T-cell (primary cell): ENCODE measurements at places on chromosomes 6 and 20.

DNA sequence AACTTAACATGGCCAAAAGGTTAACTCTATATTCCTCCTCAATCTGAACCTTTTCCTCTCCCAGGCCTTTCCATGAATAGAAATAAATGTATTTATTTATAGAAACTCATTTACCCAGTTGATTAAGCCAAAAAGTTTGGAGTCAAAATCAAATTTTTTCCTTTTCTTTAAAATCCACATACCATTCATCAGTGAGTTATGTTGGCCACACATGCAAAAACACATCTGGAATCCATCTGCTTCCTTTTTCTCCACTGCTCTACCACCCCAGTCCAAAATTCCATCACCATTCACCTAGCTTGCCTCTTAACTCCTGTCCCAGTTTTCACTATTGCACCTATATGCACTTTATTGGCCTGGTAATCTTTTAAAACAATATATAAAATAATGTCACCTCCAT, 62.4 kb upstream of the TMEM200A start:
- DNase-seq: no peak

- no peak for DNase-seq
Observed at GRCh38 chr6:42885702-42886101, 6.3 kb downstream of the RPL7L1 start.

DNA sequence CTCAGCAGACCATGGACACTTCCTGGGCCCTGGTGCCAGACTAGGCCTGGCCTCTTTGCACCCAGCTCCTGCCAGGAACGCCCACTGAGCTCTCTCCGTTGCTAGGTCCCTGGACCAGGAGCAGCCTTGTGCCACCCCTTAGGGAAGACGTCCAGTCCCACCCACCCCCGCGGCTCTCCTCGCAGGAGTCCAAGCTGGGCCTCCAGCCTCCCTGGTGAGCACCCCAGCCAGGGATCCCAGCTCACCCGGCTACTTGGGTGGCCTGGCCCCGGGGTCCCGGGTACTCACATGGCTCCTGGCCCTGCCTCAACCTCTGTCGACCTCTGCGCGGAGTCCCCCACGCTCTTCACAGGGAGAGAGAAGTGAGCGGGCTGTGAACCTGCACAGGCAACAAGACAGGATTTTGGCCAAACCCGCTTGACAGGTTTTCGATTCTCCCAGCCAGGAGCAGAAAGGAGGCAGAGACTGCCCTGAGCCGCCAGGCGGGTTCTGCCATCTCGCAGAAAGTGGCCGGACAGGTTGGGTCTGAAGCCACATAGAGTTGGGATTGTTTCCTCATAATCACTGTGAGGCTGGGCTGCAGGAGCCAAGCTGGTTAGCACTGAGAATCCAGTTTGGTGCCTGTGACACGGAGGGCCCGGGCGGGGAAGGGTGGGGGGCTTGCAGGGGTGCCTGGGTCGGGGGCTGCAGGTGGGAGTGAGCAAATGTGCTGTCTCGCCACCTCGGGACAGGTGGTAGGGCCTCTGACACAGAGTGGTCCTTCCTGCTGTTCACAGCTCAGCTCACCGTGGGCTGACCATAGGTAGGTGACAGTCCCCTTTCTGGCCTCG, at the start of gene RBBP8NL:
Gene RBBP8NL, minus strand, starts transcription at position 368 of the 830 bp plus-strand sequence. CDS start 7,892 bp downstream, outside the sequence.
- DNase-seq: no peak

GRCh38 chr6:24768361-24768760, 6.4 kb upstream of the GMNN start:
- DNase-seq: no peak

DNA sequence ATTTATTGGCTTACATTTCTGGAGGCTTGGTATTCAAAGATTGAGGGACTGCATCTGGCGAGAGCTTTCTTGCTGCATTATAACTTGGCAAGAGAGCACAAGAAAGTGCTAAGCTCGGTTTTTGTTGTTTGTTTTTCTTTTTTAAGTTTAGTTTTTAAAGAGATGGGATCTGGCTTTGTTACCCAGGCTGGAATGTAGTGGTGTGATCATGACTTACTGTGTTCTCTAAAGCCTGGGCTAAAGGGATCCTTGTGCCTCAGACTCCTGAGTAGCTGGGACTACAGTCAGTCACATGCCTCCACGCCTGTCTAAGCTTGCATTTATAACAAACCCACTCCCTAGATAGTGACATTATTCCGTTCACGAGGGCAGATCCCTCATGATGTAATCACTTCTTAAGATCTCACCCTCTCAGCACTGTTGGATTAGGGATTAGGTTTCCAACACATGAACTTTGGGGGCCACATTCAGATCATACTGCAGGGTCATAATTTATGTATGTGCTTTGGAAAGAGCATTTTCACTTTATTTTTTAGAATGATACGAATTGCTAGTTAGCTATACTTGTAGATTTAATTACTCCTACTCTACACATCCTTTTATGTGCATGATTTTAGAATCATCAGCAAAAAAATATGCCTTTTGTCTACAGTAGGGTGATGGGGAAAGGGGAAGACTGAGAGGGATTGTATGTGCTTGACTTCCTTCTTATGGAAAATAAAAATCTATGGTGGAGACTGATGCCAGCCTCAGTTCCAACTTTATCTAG, 167.8 kb downstream of the JARID2 start:
- DNase-seq: no peak

DNA sequence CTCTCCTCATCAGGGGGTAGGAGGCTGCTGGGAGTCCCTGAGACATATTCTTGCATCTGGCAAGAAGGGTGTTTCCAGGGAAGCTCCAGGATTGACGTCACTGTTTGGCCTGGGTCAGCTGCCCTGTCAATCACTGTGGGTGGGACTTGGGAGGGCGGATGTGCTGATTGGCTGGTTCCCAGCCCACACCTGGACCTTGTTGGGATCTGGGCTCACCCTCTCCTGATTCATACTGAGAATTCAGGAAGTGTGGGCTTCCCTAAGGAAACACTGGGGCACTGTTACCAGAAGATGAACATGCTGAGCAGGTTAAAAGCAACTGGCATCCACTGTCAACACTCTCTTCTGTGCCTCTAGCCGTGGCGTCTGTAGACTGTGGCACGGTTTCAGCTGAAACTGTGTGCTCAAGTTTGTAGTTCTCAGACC, 36.5 kb downstream of the CDH26 start:
- DNase-seq: no peak

GRCh38 chr20:51402201-51402600, 140.3 kb downstream of the NFATC2 start:
- DNase-seq: peak; percentile 40

GRCh38 chr6:144266091-144266649, 19.0 kb upstream of the UTRN start:
- DNase-seq: no peak

DNA sequence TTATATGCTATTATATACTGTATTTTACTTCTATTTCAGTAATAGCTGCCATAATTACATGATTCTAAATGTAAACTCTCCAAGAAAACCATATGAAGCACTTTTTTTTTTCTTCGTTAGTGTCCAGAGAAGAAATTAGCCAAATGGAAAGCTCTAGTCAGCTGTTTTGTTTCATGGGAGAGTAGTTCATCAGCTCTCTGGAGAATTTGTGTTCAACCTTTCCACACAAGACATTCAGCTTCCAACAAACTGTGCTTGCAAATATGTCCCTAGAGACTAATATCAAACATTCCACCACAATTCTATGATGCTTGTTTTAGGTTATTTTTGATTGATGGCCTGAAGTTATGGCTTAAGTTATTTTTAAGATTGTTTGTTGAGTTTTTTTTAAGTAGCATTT, 19.5 kb downstream of the FHL5 start:
- no peak for DNase-seq

DNA sequence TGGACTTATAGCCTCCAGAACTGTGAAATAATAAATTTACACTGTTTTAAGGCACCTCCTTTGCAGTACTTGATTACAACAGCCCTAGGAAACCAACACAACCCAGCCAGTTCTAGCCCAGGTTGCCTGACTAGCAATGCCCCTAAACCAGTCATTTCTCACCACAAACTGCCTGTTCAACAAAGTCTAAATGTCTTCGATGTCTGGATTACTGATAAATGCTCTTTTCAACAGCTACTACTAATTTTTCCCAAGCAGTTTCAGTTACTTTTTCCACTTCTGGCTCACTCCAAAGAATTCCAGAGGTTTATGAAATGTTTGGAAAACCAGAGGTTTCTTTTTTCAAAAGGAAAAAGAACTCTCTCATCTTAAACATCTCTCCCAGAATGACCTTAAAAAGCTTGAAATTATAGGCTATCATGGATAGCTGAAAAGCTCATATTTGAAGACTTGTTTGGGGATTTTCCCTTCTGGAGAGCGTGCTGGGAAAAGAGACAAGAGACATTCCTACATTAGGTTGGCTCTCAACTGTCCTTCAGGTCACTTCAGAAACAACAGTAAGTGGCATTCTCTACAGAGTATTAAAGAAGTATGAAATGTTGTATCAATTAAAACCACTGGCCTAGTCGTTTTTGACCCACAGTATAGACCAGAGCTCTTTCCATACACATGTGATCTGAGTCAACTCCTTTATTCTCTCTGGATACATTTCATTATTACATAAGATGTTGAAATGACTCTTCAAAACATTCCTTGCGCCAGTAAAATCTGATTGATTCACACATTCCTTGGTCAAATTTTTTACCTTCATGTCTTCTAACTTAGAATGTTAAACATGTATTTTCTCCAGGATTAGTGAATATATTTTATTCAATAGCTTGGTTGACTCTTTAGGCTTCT, 265.9 kb downstream of the COL12A1 start:
- no peak for DNase-seq

GRCh38 chr6:111739257-111739696, 133.6 kb upstream of the TRAF3IP2 start:
- no peak for DNase-seq

DNA sequence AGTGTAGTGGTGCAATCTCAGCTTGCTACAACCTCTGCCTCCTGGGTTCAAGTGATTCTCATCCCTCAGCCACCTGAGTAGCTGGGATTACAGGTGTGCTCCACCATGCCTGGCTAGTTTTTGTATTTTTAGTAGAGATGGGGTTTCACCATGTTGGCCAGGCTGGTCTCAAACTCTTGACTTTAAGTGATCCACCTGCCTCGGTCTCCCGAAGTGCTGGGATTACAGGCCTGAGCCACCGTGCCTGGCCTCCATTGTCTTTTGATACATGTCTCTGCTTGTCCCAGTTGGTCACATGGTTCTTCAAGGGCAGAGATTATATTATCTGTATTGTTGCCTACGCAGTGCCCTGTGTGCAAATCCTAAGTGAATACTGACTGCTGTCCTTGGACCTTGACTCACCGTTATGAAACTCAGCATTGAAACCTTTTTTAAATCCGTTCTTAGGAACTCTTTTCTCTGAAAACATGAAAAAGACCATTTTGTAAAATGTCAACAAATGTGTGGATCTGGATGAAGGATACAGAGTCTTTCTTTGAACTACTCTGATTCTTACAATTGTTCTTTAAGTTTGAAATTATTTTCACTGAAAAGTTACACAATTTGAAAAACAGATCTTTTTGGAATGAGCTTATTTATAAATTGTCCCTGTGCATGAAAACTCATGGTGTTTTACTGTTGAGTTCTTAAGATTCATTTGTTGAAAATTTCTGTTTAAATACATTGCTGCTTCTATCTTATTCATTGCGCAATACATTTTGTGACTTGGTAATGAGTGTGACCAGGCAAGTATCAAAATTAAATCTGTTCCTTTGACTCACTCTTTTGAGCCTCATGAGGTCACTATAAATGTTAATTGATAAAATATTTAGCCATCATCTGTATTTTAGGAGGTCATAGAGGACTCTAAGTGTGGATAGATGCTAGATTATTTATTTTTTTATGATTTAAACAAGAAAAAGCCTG, 293.5 kb downstream of the UTRN start:
- DNase-seq: no peak

- DNase-seq: peak; percentile 9
Observed at GRCh38 chr20:57250607-57251343, 15.7 kb downstream of the BMP7 start.

GRCh38 chr20:22815603-22816315, 219.4 kb upstream of the SSTR4 start:
- DNase-seq: no peak

DNA sequence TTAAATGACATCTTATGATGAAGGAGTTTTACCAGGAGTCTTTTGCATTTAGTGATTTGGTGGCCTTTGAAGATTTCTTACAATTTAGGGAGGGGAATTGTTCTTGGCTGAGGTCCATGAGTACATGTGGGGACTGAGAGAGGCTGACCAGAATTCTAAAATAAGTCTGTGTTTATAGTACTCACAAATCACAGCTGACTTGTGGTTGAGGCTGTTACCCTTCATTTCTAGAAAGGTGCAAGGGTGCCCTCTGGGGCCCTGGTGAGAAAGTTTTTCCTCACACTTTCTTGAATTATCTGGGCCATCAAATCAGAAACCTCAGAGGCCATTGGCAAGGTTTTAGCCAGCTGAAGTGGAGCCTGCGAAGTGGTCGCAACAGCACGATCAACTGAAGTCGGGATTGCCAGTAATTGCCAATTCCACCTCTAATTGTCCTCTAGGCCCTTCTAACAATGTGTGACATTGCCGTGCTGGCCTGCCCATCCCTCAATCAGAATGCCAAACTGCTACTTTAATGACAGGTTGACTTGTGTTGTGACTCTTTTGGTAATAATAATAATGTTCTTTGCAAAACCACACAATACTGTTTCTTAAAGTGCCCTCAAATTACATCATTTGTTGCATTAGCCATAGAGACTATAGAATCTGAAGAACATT, 221.6 kb downstream of the OGFRL1 start:
- DNase-seq: no peak

DNA sequence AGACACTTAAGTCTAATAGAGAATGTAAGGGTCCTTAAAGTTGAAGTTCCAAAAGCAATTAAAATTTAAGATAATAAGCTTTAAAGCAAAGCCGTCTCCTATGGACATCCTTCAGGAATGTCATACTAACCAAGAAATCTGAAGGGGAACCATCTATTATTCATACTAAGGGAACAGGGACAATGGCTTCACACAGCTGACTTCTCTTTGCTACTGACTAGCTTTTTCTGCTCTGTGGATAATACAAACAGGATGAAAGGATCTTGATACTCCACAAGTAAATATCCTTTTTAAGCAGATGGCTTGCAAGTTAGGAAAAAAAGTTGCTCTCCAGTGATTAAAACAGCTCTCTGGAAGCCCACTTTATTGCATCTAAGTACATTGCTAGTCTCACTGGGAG, 178.6 kb downstream of the BACH2 start:
- no peak for DNase-seq

DNA sequence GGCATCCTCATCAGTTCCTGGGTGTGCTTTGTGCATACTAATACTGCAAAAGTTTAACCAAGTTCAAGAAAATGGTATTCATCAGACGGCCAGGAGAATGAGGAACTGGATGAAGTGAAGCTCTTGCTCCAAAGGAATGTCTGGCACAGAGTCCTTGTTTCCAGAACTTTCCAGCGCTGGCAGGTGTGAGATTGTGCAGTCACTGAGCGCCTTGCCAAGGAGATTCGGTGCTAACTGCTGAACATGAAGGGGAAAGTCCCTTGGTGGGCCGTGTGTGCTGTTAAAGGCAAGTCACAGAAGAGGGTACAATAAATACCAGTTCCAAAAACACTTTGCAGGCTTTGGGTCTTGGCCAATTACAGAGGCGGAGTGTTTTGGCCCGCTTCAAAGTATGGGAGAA, 262.3 kb upstream of the SOX4 start:
- DNase-seq: no peak

DNA sequence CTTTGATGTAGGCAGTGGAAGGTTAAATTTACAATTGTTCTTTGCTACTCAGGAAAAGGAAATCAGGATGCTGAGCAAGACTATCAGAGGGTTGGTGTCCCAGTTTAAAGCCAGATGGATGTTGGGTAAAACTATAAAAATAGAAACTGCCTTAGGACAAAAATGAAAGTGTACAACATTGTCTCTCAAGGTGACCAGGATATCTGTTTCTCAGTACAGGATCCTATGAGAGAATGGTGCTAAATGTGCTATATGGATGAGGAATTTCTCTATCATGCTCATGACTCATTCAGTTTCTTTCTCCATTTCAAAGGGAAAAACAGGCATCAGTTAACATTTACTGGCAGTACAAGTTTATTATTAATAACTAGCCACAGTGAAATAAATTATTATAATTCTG, 534.2 kb upstream of the GJE1 start:
- DNase-seq: no peak
